ENCODE measurements at places on chromosomes 1 and 21.
A peak's percentile ranks its signal among the peaks of the same experiment; 100 is the strongest.

GRCh38 chr1:82318921-82319320 lies 518.2 kb downstream of the ADGRL2 start:
- no peak for DNase-seq

- no peak for DNase-seq
These were observed 1.6 kb downstream of the C1orf21 start for GRCh38 chr1:184388319-184388889.

DNA sequence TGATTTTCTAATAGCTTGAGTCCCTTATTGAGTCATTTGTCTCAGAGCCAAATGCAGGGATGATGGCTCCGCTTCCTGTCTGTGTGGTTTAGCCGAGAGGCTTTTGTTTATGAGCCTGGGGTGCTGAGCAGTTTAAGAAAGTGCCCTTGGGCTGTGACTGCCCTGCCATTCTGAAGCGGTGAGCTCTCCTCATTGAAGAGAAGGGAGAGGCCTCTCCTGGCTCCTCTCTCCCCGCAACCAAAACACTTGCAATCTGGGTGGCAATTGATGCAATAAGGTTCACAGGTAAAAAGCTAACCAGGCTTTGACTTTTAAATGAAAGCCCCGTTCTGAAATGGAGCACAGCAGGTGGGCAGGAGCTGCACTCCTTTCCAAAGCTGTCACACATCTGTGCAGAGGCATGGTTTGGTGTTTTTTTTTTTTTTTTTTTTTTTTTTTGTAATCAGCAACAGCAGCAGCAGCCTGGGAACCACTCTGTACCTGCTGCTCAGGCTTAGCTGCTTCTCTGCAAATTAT lies 403.7 kb downstream of the SIPA1L2 start:
- DNase-seq, result no peak

GRCh38 chr1:151578941-151579340 lies 32.9 kb upstream of the SNX27 start:
- no peak for DNase-seq

DNA sequence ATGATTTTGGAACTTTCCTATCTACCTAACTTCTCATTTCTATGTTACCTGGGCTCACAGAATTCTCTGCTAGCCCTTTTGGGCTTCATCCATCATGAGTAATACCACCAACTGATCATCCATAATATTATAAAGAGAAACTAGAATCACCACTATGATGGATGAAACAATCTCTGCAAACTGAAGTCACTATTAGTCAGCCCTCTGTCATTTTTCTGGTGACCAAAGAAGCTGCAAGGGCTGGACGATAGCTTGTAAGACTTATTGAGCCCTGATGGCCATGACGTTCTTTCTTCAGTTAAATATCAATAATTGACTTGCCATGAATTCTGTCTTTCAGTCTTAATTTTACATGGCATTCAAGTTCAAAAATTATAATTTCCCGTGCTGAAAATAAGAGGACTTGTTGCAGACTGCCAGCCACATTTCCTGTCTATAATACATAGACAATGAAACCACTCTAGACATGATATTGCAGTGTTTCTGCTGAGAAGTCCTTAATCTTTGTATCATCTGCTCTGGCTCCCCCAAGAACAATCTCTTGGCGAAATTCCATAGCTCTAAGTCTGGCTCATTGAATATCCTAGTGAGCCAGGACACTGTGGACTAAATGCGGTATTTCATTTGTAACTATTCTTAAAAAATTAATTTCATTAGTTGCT lies 655.0 kb upstream of the CAMK1G start:
- no peak for DNase-seq

DNA sequence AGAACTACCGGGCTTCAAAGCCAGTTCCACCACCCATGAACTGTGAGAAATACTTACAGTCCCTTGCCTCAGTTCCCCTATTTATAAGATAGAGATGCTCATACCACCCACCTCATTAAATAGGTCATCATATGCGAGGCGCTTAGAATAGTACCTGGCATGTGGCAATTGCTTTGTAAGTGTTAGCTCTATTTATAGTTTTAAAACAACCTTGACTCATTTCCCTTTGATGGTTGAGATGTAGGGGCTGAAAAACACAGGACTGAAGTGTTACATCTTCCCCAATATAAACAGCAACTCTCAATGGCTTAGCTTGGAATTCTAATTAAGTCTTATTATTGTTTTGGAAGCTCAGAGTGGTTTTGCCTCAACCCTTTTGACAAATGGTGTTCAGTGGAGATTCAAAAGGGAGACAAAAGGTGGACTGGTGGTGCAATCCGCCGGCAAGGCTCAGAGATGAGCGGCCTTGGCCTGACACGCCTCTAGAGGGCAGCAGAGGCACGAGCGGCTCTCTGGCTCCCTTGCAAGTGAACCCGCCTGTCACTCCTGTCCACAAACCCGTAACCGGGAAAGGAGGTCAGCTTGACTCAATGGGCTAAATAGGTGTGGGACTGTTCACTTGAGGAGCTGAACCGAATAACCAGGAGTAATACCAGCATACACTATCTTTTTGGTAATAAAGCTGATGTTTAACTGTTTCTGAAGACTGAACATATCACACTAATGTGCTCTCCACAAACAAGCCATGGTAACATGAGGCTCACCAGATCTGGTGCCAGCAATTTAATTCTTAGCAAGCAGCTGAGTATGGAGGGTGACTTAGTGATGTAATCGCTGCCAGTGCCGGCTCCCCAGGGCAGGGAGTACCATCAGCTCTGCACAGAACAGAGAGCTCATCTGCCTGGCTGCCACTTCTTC lies 19.5 kb upstream of the SMYD2 start:
- peak; percentile 67 for DNase-seq

DNA sequence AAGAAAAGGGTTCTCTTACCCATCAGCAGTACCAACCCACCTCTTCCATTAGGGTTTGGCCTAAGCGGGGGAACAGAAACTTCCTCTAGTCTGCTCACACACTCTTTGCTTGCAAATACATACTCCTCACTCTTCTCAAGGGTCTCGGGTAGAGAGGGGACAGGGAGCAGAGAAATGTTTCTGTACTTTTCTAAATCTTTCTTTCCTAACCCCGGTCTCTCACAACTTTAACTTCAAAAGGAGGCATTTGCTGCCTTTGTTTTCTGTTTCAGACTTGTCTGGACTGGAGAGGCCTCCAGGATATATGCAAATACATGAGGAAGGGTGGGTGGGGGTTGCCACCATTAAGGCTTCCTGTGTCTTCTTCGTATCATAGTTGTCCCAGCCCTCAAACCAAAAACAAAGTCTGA lies 10.5 kb upstream of the LAX1 start:
- no peak for DNase-seq

- DNase-seq, result no peak
These were observed 30.1 kb downstream of the RHEX start for GRCh38 chr1:206082831-206083695.

DNA sequence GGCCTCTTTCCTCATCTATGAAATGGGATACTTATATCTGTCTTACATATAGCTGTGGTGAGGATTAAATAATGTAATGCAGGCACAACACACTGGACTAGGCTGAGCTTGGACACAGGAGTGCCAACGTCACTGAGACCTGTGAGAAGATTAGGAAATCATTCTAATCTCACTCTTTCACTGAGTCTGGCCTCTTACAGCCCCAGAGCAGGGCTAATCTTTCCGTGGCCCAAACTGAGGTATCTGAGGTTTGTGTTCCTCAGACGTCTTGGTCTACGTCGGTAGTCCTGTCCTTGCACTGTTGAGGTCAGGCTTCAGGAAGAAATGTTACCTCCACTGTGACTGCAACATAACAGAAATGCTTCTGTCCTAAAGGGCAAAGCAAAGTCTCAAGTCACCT lies 22.6 kb upstream of the A3GALT2 start:
- no peak for DNase-seq

DNA sequence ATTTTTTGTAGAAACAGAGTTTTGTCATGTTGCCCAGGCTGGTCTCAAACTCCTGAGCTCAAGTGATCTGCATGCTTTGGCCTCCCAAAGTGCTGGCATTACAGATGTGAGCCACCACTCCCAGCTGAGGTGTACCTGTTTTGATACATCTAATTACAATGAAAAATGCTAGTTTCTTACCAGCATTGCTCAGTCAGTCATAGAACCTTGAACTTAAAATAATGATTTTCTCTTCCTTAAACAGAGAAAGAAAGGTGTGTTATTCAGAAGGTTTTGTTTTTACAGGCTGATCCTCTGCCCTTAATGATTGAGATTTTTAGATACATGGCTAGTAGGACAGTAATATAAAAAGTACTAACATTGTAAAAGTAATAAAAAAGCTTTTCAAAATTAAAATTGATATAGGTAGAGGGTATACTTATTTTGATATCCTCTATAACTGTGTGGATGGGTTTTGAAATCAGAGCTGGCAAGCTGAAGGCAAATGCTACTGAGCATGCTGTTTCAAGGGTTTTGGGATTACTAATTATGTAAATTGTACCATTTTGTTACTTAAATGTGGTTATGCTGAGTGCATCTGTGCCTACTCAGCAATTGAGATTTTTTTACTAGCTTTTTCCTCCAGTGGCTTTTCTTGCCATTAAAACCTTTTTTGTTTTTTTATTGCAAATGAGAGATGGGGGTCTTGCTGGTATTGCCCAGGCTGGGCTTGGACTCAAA lies 16.1 kb downstream of the PRRC2C start:
- no peak for DNase-seq

GRCh38 chr1:52651904-52652303 lies 18.9 kb downstream of the SHISAL2A start:
- no peak for DNase-seq

DNA sequence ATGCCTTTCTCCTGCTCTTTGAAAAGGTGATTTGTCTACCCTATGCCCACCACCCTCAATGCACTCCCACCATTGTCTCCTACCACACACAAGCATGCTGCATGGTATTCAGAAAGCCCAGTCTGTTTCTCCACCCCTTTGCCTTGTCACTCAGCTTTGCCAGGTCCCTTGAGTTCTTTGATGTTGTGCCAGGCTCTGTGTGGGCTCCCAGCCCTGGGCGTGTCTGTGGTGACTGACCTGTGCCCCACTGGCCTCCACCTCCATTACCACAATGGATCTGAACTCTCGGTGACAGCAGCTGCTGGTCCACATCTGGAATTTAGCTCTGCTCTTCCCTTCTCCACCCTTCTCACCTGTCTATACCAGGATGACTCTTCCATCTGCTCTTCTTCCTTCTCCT lies 34.9 kb downstream of the ATP2B4 start:
- no peak for DNase-seq

- DNase-seq, result peak; percentile 46
These were observed 448 bp downstream of the GATAD2B start for GRCh38 chr1:153922076-153922971.

GRCh38 chr1:186327331-186327730 lies 47.7 kb downstream of the TPR start:
- no peak for DNase-seq

GRCh38 chr1:155976913-155977689 lies 1.2 kb downstream of the ARHGEF2 start:
- peak; percentile 60 for DNase-seq

GRCh38 chr1:235043234-235043633 lies 85.4 kb downstream of the TOMM20 start:
- DNase-seq, result no peak

- no peak for DNase-seq
These were observed 314.9 kb downstream of the KIF26B start for GRCh38 chr1:245469734-245470133.

GRCh38 chr1:232441036-232441411 lies 188.9 kb downstream of the SIPA1L2 start:
- no peak for DNase-seq

- no peak for DNase-seq
These were observed 32.5 kb upstream of the ASPM start for GRCh38 chr1:197178998-197179397.

DNA sequence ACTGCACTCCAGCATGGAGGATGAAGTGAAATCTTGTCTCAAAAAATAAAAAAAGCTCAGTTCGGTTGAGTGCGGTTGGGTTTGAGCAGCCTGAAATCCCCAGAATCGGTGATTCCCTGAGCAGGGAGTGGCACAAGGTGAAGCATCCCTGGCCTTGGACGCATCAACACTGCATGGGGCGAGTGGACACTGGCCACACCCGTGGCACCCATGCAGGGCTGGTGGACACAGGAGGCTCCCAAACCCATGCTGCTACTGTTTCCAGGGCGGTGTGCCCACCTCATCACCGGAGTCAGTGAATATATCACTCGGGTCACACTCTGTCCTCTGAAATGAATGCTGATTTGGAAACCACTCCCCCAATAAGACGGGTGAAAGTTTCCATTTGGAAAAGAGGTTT lies 53.4 kb upstream of the ACTRT2 start:
- DNase-seq, result peak; percentile 53

GRCh38 chr1:39995973-39996393 lies 41.0 kb downstream of the MFSD2A start:
- DNase-seq, result no peak

GRCh38 chr21:25240974-25241373 lies 366.3 kb downstream of the MRPL39 start:
- no peak for DNase-seq

DNA sequence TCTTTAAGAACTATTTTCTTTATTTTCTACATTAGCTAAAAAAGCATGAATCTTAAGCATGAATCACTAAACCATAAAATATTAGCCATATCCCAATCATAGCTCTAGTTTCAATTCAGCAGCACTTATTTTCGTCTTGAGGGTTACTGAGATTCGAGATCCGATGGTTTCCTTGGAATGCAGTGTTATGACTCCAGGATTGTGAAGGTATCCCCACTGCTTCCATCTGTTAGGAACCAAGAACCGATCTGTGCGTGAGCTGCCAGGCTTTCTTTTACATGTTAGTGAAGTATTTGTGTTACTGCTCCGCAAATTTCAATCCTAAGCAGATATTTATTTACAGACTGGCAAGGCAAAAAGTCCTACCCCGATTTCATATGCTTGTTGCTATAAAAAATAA lies 18.8 kb downstream of the TNFRSF9 start:
- no peak for DNase-seq

DNA sequence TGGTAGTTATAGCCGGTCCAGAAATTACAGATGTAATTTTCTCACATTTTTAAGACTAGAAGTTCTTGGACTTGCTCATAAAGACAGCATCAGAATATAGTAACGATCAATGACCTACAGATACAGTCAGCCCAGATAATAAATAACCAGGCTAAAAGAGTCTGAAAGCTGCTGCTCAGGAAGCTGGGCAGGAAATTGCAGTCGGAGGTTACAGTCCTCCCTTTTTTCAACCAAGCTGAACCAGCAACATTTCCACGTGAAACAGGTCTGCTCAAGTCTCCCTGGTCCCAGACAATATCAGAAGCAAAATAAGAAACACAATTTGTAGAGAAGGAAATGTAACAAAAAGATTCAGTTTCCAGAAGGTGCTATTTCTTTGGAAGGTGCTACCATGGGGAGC lies 457.4 kb downstream of the SIPA1L2 start:
- peak; percentile 35 for DNase-seq

DNA sequence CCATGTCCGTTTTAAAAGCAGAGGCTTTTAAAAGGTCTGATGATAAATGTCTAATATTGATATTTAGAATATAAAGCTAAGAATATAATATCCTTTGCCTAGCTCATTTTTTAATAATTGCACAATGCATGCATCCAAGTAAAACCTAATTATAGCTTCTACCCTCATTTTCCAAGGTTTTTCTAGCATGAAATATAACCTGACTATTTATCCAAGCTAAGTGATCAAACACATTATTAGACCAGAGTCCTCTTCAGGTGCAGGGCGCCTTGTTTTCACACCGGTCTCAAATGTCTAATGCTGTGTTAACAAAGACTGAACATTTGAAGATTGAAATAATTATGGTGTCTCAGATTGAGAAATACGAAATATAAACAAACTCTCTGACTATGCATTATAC lies 648.9 kb upstream of the CXADR start:
- DNase-seq, result no peak

Measured in globus pallidus (tissue), 1 donor.